ENCODE measurements at places on chromosomes 6 and 20. TPM values are rescaled to one million over a fixed set of nuclear protein-coding genes. Genes with fewer than 3 reads are reported as not detected.

GRCh38 chr6:137805622-137806021 lies 61.4 kb upstream of the TNFAIP3 start:
- no peak for DNase-seq

DNA sequence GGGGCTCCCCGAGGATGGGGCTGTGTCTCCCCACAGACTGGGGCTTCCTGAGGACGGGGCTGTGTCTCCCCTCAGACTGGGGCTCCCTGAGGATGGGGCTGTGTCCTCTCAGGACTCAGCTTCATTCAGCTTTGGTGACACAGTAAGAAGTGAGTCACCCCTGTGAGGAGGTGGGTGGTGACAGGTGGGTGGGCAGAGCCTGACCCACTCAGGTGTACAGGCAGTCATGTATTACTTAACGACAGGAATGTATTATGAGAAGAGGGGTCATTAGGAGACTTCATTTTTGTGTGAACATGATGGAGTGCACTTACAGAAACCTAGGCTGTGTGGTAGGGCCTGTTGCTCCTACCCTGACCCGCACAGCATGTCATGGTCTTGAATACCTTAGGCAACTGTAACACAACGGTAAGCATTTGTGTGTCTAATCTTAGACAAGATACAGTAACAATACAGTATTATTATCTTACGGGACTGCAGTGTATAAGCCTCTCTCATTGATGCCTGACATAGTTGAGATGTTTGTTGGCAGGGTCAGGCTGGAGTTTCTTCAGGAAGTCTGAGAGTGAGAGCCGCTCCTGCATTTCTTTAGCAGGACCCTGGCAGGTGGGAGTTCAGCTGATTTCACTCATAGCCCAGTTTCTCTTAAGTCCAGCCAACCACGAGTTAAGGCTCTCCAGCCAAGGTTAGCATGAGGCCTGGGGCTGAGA lies 10.9 kb upstream of the PGC start:
- DNase-seq, result no peak

KCNK16 gene
- not detected for total RNA-seq

ETV7 gene
- 0.58 TPM for total RNA-seq

DEFB125 gene
- not detected for total RNA-seq

- DNase-seq, result no peak
Observed at GRCh38 chr6:54624779-54625178, 221.8 kb upstream of the FAM83B start.

DNA sequence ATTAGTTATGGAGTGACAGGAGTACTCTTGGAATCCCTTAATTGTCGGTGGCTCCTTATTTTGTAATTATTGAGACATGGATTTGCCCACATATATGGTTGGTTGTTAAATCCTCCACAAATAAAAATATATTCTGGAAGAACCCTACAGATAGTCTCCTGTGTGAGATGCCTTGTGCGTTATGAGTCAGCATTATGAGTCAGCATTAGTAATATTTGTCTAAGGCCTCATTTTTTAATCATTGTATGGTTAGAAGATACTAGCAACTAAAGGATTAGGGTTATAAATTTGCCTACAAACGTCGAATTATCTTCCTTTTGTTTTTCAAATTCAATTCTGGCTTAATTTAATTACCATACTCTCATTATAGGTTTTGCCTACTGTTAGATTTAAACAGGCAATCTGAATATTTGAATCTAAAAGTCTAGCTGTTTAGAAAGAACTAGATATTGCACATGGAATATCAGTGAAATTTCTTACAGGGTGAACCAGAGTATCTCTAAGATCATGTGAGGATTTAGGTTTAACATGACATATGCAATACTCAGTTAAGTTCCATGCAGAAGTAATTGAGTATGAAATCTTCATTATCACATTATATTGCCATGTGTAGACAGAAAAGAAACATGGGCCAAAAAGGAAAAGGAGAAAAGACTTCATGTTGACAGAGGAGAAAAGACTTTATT lies 5.9 kb downstream of the C6orf58 start:
- peak; percentile 23 for DNase-seq

SULF2 gene
- 0.69 TPM for total RNA-seq

CD109 gene
- total RNA-seq, result 8.8 TPM

COL10A1 gene
- not detected for total RNA-seq

- DNase-seq, result no peak
Observed at GRCh38 chr6:10307476-10307875, 107.4 kb downstream of the TFAP2A start.

DNA sequence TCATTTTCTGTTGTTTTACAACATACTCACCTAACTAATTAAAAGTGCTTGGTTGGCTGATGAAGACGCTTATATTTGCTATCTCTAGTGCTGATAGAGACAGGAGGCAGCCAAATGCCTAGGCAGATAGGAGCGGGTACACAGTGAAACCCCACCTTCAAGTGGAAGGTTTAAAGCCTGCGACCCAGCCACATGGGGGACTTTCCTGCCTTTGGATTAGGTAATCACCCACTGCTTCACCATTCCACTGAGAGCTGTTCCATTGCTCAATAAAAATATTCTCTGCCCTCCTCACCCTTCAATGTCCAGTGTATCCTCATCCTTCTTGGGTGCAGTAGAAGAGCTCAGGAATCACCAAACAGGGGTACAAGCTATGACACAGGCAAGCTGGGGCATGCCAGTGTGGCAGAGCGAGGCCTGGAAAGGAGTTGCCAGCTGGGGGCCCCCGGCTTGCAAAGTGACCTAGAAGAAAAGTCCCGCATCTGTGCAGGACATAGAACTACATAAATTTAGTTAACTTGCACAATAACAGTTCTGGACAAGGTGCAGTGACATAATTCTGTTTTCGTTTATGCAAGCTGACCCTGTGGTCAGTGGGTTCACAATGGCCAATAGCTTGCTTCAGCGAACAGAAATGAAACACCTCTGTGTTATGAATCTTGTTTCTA lies 112.0 kb upstream of the MLIP start:
- DNase-seq, result no peak

MCHR2 gene
- total RNA-seq, result not detected

DNA sequence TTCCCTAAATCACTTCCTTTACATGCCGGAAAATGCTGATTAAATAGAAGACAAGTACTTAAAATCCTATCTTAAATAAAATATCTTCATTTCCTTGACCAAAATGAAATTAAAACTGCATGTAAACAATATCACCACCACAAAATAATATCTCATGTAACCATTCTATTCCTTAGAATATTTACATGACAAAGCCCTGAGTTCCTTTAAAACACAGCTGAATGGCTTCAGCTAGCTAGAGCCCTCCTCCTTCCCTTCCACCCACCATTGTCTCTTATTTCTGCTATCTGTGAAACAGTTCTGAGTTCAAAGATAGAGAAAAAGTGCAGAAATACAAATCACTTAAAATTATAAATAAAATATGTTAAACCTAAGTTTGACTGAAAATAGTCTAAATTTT lies 103.1 kb downstream of the HIVEP2 start:
- DNase-seq, result no peak

PPP1R16B gene
- total RNA-seq, result 0.17 TPM

Measured in A673 (cell line).